ENCODE measurements at places on chromosomes 7 and 10.

- DNase-seq, result no peak
These were observed 19.0 kb downstream of the FAM53B start for GRCh38 chr10:124725171-124725631.

DNA sequence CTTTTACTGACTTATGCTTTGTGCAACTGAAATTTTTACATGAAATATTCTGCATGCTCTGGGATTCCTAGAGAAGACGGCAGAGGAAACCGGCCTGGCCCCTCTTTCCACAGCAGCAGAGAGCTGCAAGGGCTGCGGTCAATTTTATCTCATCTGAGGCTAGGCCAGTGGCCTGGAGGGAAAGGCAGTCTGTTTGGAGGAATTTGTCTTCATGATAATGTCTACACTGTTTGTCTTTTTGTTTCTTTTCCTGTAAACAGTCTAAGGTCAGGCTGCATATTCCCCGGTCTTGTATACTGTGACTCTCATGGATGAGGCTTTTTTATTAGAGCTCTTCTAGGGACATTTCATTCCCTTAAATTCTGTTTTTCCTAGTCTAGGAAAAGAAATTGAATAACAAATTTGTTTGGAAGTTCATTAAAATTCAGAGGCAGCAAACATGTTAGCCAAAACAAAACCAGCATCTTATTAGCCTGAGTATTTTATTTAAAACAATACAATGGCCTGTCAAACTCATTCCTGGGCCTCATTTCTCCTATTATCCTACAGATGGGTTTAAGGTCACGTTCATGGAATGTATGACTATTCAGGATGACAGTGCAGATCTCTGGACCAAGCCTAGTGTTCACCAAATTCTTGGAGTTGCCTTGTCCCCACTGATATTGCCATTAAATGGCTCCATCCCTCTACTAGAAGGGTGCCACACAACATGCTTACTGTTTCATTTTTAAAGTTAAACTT is 26.4 kb downstream of the LAMB4 start:
- no peak for DNase-seq

- DNase-seq, result no peak
These were observed 5.2 kb upstream of the HTR7 start for GRCh38 chr10:90862908-90863514.

DNA sequence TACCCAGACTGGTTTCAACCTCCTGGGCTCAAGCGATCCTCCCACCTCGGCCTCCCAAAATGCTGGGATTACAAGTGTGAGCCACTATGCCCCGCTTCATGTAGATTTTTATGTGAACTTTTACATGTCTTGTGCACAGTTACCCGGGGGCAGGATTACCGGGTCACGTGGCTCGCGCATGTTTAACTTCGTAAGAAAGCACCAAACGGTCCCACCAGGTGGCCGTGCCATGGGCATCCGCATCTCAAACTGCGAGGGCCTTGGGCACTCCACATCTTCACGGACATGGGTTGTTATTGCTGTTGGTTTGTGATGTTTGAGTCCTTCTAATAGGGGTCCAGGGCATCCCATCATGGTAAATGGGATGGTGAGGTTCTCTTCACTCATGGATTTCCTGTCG is 636.6 kb upstream of the FOXK1 start:
- no peak for DNase-seq

- no peak for DNase-seq
These were observed 8.2 kb upstream of the LSM8 start for GRCh38 chr7:118175740-118176139.

GRCh38 chr10:45495438-45496152 is 121.6 kb downstream of the ALOX5 start:
- no peak for DNase-seq

DNA sequence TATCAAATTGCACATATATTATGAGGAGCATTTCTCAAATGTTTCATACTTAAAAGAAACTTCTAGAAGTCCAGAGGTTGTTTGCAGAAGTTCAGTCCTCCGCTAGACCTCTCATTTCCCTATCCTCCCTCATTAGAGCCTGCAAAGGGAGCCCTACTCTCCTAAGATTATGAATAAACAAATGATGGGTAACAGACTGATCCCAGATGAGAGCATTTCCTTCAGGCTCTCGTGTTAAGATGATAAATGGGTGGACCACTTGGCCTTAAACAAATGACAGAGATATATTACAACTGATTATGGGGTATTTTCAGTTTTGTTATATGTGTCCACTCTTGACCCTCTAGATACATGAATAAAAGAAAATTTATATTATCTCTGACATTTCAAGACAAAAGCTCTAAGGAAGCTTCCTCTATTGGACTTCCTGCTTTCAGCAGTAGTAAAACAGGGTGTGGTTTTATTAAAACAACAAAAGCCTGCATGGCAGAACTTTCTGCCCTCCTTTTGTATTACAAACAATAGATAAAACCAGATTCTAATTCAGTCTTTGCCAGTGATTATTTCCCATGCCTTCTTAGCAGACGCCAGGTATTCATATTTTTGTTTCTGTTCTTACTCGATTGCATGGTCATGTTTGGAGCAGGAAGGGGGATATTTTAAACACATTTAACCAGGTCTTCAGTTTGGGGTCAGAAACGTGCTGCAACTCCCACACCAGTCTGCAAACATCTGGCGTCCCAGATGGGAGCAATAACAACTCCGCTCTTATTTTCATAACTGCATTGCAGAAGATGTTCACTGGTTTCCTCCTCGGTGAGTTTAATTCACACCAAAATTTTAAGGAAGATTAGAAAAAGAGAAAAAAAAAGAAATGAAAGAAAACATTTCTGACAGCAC is 52.4 kb upstream of the FAM204A start:
- DNase-seq, result peak; percentile 21

GRCh38 chr7:139407555-139407954 is 47.9 kb downstream of the LUC7L2 start:
- DNase-seq, result no peak

DNA sequence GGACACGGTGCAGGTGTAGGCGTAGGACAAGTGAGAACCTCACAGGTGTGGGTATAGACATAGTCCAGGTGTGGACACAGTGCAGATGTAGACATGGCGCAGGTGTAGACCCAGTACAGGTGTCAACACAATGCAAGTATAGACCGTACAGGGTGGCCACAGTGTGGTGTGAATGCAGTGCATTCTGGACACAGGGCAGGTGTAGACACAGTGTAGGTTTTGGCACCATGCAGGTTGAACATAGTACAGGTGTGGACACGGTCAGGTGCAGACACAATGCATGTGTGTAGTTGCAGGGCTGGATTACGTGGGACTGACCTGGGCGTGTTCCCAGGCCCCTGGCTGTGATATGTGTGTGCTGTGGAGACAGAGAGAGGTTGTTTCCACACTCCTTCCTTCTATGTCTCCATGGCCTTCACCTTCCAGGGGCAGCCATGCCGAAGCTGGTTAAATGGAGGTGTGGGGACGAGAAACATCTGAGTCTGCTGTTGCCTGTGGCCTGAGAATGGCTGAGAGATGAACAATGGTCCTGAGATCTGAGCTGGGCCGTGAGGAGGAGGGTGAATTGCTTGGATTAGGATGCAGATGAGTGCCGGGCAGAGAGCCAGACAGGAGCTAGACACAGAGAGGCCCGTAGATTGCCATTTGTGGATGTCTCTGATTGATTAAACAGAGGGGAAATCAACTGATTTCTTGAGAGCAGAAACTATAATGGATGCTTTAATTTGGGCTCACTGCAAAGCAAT is 343.9 kb upstream of the SHH start:
- DNase-seq, result no peak

GRCh38 chr10:60236869-60237524 is 152.7 kb downstream of the ANK3 start:
- no peak for DNase-seq

DNA sequence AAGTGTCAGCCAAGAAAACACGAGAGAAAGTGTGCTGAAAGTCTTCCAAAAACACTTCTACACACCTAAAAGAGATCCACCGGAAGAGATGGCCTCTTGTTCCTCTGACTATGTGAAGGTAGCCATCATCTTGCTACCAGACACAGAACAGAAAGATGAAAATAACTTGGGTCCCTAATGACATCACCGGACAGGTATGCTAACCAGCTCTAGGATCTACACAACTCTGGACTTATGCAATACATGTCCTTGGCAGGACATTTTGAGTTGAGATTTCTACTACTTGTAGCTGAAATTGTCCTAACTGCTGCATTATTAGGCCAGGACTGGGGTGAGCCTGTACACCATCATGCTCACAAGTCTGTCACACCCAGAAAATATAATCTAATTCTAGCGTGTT is 358.7 kb downstream of the ELMO1 start:
- DNase-seq, result no peak

- no peak for DNase-seq
These were observed 82.5 kb upstream of the PCBD1 start for GRCh38 chr10:70970830-70971229.

- no peak for DNase-seq
These were observed 332.0 kb upstream of the FZD1 start for GRCh38 chr7:90931986-90932916.

DNA sequence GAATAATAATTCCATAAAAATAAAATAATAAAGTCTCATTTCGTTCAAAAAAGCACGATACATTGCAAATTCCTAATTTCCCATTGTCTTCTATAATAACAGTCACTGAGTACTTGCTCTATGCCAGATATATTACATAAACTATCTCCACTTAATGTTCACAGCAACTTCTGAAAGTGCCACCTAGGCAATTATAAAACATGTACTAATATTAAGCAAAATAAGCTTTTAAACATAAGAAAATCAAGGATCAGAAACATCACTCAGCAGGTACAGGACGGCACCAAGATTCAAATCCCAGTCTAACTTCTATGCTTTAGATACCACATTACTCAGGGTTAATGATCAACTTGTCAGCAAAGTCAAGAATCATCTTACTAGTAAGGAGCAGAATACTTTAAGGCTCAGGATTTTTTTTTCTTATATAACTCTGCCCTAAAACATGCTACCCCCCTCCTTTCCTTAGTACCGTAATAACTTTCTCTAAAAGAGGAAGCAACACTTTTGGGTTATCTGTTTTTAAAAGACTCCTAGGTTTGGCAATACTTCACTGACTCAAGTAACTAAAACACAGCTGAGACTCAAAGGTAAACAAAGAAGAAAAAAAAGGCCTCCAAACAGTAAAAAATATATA is 51.3 kb downstream of the USP6NL start:
- DNase-seq, result peak; percentile 37

DNA sequence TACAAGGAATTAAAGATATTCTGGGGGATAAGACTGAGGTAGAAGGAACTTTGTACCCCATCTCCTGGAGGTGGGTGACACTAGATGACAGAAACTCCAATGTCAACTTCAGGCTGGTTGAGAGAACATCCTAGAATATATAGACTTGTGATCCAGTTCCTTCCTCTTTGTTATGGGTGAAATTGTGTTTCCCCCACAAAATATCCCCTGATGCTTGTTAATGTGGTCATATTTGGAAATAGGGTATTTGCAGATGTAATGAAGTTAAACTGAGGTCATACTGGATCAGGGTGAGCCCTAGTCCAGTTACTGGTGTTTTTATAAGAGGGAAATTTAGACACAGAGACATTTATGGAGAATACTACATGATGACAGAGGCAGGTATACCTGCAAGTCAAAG is 114.0 kb upstream of the NAMPT start:
- no peak for DNase-seq

DNA sequence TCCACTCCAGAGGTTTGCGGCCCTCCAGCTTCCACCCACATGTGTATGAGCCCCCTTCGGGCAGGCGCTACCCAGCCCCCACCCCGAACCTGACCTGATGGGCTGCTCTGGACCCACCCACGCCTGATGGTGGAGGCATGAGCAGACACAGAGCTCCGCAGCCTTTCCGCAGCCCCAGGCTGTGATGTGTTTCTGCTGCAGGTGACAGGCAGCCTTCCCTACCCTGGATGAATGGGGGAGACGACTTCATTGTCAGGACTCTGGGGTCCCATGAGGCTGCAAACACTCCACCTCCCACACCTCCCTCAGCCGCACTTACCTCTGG is 61.2 kb downstream of the OAT start:
- no peak for DNase-seq

GRCh38 chr7:64277630-64278029 is 36.1 kb upstream of the ZNF736 start:
- DNase-seq, result no peak

DNA sequence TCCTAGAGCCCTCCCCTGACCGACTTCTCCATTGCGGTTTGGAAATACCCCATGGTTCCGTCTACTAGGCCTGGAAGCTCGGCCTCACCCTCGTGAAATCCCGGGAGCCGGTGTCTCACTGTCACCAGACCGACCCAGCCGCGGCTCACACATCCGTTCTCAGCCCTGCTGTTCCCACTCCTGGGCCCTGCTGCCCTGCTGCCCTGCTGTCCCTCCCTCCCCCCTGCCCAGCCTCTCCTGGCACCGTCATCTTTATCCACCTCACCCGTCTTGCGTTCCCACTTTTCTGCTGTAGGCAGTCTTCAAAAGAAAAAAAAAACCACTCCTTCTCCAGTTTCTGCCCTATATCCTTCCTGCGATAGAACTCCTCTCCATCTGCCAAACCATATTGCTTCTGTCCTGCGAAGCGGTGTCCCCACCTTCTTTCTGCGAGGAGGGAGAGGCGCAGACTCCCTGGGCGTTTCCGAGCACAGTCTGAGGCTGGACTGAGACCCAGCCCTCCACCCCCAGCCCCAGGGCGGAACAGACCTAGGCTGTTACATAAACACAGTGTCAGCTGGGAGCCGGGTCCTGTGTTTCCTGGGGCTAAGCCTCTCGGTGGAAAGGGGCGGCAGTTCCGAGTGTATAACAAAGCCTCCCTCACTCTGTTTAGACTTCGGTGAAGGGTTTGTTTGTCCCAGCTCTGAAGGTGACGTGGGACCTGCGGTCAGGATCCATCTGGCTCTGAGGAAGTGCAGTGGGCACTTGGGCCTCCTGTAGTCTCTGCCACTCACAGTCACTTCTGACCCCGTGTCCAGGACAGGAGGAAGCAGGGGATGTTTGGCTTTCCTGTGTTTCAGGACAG is 2.8 kb downstream of the AGAP3 start:
- no peak for DNase-seq

- no peak for DNase-seq
These were observed 458.6 kb downstream of the INHBA start for GRCh38 chr7:41244246-41244645.

DNA sequence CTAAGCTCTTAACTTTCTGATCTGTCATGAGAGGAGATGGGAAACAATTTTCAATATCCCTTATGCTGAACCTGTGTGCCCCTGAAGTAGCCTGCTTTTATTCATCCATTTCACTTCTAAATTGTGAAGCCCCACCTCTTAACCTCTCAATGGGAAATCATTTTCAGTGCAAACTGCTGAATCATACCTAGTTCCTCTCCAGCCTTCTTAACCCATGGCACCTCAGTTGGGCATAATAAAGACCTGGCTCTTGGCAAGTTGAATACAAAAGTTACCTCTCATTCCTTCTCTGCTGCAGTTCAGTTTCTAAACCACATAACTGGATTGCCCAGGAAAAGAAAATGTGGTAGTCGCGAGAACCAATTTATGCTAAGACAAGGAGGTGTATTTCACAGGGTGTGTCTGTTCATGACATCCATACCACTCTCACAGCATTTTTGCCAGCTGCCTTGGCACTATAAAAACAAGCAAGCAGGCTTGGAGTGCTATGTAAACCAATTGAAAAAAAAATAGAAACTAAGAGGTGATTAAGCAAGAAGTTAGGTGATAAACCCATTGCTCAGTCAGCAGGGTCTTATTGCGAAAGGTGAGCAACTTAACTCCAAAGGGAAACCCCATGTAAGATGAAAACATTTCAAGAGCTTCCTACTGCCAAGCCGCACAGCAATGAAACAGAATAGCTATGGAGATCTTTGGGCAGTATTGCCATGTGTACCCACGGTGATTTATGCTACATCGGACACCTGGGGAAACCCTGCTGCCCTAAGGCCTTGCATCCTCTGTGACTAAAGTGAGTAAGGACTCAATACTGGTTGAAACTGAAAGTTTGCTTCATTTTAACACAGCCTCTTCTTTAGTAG is 57.0 kb upstream of the DKK1 start:
- DNase-seq, result no peak

All from left kidney (tissue), 8 donors.